ENCODE measurements at places on chromosomes 2 and 18.

- peak; percentile 39 for DNase-seq
Measured at GRCh38 chr2:201452058-201452921, 750 bp downstream of the STRADB start.

GRCh38 chr18:55351241-55351691 is 236.7 kb downstream of the TCF4 start:
- peak; percentile 50 for DNase-seq

- no peak for DNase-seq
Measured at GRCh38 chr18:78586586-78586985, 393.0 kb upstream of the SALL3 start.

GRCh38 chr2:137154946-137155345 is 389.6 kb downstream of the THSD7B start:
- no peak for DNase-seq

DNA sequence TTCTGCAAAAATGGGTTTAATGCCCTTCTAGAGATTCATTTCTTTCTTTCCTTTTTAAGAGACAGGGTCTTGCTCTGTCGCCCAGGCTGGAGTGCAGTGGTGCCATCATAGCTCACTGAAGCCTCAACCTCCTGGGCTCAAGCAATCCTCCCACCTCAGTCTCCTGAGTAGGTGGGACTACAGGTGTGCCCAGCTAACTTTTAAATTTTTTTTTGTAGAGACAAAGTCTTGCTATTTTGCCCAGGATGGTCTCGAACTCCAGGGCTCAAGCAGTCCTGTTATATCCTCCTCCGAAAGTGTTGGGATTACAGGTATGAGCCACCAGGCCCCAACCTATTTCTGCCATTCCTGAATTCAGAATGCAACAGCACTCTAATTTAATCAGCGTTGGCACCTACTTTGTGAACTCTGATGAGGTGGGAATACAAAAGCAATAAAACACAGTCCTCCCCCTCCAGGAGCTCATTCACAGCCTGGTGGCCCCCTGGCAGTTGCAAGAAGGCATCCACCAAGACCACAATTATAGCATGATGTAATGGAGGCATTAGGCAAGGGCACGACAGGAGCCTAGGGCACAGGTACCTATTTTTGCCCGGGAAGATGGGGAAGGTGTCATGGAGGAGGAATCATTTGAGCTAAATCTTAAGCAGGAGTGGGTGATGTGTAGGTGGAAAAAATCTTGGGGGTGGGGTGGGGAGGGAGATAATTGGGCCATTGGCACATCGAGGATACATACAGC is 5.1 kb downstream of the RHOB start:
- no peak for DNase-seq

DNA sequence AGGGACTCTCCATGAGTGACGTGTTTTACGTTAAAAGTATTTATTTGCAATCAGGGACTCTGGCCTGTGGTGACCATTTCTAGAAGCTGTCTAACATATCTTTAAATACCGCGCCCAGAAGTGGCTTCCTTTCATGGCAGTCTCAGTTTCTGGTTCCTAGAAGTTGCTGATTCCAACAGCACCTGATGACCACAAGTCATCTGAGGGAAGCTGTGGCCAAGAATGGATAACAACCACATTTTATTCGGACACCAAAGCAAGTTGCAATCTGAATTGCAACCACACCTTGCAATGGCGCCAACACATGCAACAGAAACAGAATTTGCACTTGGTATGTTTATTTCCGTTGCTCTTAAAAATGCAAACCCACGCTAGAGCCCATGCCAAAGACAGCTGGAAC is 33.1 kb downstream of the MEX3C start:
- DNase-seq: no peak
